Activated CD4-positive, alpha-beta T cell treated with anti-CD3 and anti-CD28 coated beads, Interleukin-2, amount 50 U/mL, for 1 hour (primary cell): ENCODE measurements at places on chromosomes 13 and 19.

DNA sequence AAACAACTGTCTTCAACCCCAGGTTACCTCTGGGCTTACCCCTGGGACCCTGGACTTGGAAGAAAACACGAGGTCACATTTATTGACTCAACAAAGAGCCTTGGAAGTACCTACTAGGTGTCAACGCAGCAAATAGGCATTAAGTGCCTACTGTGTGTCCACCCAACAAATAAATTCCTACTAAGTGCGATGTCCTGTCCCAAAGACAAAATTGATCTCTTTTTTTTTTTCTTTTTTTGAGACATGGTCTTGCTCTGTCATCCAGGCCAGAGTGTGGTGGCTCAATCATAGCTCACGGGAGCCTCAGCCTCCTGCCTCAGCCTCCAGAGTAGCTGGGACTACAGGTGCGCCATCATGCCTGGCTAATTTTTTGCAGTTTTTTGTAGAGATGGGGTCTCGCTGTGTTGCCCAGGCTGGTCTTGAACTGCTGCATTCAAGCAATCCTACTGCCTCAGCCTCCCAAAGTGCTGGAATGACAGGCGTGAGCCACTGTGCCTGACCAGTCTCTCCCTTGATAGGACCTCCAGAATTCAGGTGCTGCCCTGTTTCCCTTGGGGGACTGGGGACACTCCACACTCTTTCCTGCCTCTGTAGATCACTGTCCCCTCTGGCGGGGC is 589 bp upstream of the S1PR2 start:
- DNase-seq, result no peak

GRCh38 chr13:41017817-41018601 is 1.1 kb downstream of the ELF1 start:
- DNase-seq, result no peak

GRCh38 chr13:40819797-40820315 is 30.4 kb downstream of the SLC25A15 start:
- no peak for DNase-seq

- DNase-seq, result no peak
Observed at GRCh38 chr13:44365008-44365407, 8.6 kb upstream of the SERP2 start.

DNA sequence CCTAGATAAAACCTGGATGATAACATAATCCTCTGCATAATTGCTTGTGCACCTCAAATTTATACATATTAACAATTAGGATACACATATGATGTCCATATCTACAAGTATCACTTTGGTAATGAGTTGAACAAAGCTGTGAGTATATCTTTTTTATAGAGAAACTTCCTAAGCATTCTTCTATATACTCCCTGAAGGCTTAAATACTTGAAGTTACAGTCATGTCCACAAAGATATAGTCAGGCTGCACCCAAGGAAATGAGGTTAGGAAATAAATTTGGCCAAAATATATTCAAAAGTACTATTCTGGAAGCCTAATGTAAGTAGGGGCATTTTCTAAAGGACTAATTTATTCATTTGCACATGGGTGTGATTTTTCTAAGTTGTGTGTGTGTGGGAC is 761.5 kb downstream of the PCDH9 start:
- DNase-seq, result no peak

- no peak for DNase-seq
Observed at GRCh38 chr13:99811067-99811700, 160.4 kb downstream of the ZIC5 start.

DNA sequence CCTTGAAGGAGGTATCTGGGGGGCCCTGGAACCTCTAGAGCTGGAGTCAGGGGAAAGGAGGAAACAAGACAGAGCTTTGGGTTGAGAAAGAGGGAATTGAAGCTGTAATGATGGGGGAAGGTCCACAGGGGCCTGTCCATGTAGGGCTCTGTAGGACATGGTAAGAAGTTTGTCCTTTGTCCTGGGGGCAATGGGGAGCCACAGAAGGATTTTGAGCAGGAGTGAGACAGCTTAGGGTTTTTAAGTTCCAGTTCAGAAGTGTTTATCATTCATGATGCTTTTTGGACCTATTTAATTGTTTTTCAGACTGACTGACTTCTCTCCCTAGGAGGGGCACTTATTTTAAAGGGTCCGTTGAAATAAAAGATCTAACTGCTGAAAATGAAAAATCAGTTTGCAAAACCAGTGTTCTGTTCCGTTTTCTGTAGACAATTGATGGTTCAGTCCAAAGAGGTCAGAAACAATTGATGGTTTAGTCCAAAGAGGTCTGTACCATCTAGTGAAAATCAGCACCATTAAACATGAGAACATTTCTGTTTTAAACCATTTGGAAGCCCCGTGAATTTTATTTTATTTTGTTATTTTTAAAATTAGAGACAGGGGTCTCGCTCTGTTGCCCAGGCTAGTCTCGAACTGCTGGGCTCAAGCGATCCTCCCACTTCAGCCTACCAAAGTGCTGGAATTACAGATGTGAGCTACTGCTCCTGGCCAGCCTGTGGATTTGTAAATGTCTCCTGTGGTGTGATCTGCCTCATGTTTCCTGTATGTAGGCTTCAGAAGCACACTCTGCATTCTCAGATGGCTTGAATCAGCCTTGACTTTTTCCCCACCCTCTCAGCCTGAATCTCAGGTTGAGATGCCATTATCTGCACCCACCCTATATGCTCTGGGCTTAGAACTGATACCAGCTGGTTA is 8.4 kb downstream of the PLD3 start:
- no peak for DNase-seq

GRCh38 chr19:18788529-18789421 is 2.3 kb downstream of the COMP start:
- no peak for DNase-seq

DNA sequence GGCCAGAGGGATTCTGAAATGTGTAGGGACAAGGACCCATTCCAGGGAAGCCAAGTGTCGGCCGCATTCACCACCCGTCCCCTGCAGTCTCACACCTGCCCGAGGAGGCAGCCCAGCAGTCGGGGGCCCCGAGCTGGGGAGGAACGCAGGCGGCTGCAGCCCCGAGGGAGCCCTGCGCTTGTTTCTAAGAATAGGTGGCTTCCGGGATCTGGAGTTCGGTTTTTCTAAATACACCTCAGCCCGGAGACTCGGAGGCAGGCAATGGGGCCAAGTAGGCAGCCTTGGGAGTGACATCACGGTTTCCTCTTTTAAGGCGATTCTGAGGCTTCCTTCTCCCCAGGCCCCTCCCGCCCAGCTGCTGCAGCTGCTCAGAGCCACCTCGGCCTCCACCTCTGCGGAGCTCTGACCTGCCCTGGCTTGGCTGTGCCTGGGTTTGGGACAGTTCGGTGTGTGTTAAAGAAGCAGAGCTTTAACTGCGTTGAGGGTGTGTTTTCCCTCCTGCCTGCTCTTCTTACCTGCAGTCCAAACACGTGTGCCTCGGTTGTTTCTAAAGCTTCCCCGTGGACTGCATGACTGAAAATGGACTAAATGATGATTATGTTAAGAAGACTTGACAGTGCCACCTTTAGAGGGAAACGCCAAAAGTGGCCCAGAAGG is 80.5 kb downstream of the COL4A2 start:
- DNase-seq, result no peak

DNA sequence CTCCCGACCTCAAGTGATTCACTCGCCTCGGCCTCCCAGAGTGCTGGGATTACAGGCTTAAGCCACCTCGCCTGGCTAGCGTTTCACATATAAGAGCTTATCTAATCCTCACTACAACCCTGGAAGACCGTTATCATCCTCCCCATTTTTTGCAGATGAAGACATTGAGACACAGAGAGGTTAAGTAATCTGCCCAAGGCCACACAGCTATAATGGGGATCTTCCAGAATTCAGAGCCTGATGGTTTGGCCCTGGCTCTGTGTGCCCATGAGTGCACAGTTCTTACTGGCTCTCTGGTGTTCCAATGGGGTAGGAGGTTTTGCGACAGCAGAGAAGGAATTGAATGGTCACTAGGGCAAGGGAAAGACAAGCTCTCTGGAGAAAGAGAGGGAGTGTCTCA is 16.8 kb upstream of the KCTD15 start:
- DNase-seq, result no peak

- peak; percentile 10 for DNase-seq
Observed at GRCh38 chr13:104984296-104984818, 1551.1 kb downstream of the EFNB2 start.

GRCh38 chr13:47508527-47509228 is 492.4 kb downstream of the SUCLA2 start:
- no peak for DNase-seq

GRCh38 chr13:71603255-71603654 is 263.7 kb downstream of the DACH1 start:
- no peak for DNase-seq

GRCh38 chr19:34306213-34306661 is 51.9 kb downstream of the GARRE1 start:
- DNase-seq, result no peak

- peak; percentile 95 for DNase-seq
Observed at GRCh38 chr19:16324384-16325160, at the start of gene KLF2. Gene KLF2, plus strand, starts transcription at chr19:16324826. Its CDS starts 98 bp downstream, at chr19:16324924.

DNA sequence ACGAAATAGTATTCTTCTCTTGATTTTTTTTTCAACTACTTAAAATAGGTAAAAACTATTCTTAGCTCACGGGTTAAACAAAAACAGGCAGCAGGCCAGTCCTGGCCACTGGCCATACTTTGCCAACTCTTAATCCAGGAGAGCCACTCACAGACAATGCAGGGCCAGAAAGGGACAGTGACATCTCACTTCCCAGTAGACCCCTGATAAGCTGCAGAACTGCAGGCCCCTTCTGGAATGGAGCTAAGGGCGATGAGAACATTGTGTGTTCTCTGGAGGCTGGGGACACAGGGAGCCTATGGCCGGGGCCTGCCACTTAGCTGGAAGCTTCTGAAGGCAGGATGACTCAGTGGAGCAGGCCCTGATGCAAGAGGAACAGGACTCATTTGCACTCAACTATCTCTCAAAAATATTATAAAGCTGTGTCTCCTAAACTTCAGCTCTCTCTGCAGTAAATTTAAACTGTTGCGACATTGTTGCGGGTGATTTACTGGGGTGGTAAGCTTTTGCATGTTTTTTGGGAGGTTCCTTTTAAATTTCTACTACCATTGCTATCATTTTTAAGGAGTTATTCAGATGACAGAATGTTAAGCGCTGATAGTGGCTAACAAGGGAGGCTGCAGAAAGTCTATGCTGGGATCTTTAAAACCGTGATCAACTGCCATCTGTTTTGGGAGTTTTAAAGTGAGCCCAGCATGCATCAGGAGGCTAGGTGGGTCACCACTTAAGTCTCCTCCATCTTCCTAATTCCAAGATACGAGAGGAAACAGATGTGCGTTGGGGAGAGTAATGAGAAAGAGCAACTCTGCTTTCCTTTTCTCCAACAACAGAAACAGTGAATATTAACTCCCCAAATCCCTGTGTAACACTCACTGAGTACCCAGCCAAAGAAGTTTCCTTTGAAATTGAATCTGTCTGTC is 33.2 kb upstream of the KATNAL1 start:
- DNase-seq, result no peak

DNA sequence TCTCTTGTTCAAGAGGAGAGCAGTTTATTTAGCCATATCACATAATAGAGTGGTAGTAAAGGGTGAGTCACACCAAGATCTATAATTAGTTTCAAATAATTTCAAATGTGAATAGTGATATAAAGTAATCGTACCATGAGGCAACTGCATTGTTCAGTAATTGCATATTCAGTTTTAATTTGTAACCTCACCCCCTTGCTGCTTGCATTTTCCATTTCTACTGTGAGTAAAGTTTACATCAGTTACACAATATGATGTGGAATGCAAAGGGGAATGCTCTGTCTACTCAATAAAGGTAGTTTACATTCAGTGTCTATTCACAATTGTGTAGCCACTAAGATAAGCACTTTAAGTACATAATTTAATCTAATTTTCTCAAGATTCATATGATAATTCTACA is 1695.7 kb upstream of the SPRY2 start:
- no peak for DNase-seq

- no peak for DNase-seq
Observed at GRCh38 chr13:20713014-20713376, 9.5 kb downstream of the IL17D start.

- no peak for DNase-seq
Observed at GRCh38 chr13:54337540-54337939, 1308.9 kb downstream of the OLFM4 start.

GRCh38 chr13:45899406-45899805 is 47.9 kb upstream of the SIAH3 start:
- no peak for DNase-seq

GRCh38 chr13:98749501-98749900 is 3.0 kb downstream of the SLC15A1 start:
- no peak for DNase-seq
